ENCODE measurements at places on chromosomes 11 and 22.

DNA sequence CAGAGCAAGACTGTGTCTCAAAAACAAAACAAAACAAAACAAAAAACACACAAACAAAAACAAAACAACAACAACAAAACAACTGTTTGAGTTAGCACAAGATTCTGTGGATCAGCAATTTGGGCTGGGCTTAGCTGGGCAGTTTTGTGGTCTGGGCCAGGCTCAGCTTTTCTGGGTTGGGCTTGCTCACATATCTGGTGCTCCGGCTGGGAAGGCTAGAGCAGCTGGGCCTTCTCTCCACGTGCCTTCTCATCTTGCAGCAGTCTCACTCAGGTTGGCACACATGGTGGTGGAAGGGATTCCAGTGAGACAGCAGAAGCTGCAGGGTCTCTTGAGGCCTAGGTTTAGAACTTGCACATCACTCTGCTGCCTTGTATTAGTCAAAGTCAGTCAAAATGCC lies 35.7 kb downstream of the EIF3F start:
- DNase-seq: no peak

DNA sequence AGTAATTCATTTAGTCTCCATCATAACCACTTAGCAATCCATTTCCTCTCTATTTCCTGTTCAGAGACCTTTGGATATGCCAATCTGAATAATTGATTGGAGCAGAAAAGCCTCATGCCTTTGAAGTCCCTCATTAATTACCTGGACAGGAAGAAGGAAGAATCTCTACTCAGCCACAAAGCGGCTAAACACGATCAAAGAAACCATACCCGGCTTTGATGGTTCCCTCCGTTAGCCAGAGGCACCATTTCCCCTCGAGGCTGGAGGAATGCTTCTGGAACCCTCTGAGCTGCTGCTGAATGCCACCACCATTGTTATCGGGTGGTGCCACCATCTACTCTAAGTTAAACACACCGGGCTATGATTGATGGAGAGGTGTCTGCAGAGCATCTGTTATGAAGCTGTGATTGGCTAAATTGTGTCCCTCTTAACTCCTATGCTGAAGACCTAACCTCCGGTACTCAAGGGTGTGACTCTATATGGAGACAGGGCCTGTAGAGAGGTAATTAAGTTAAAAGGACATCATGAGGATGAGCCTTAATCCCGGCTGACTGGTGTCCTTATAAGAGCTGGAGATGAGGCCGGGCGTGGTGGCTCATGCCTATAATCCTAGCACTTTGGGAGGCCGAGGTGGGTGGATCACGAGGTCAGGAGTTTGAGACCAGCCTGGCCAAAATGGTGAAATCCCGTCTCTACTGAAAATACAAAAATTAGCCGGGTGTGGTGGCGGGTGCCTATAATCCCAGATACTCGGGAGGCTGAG lies 168.6 kb downstream of the CTTN start:
- no peak for DNase-seq

GRCh38 chr11:70324376-70325115 lies 54.1 kb downstream of the PPFIA1 start:
- DNase-seq: peak; percentile 8

- DNase-seq: no peak
Measured at GRCh38 chr11:15674756-15675155, 560.0 kb downstream of the INSC start.

DNA sequence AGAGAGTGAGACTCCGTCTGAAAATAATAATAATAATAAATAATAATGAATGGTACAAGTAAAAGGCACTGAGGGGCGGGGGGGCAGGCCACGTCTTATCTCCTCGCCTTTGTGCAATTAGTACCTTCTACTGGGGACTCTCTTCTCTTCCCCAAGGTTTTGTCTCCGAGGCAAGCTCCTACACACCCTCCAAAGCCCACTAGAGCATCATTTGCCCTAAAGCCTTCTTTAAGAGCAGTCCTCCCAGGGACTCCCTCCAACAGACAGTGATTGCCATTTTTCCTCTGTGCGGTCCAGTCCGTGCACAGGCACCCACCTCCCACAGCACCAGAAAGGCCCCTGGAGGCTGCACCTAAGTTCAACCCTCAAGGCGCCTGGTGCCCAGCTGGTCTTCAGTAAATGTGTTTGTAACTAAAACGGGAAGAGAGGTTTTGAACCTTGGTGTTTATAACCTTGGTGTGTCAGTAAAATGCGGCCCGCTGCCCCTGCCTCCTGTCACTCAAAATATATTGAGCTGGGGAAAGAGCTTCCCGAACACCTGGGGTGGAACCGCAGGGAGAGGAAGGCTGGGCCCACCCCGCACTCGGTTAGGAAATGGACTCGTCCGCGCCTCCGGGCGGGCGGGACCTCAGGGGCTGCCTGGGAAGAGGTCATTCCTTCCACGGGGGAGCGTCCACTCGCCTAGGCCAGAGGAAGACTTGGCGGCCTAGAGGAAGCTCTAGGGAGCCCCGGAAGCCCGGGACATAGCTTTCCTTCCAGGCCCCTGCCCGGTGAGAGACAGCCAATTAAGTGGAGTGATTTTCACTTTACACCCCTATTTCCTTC lies 4.7 kb upstream of the KDELR3 start:
- DNase-seq: no peak

GRCh38 chr11:32478277-32478731 lies 43.0 kb upstream of the WT1 start:
- DNase-seq: no peak

GRCh38 chr11:64198511-64198910 lies 8.0 kb upstream of the FERMT3 start:
- DNase-seq: no peak

DNA sequence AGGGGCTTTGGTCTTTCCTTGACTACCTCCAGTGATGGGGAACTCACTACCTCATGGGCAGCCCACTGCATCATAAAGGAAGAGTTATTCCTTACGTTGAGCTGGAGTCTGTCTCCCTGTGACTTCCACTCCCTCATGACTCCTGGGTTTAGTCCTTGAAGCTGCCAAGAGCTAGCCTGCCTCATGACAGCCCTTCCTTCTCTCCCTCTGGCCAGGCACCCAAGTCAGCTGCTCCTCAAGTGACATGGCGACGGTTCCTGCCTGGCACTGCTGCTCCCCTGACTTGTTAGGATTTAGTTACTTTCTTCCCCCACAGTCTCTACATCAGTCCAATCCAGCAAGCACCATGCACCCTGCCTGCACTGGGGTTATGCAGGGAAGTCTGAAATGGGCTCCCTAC lies 196.1 kb upstream of the TBCEL start:
- DNase-seq: no peak

GRCh38 chr11:61805146-61805545 lies 11.7 kb downstream of the FADS1 start:
- no peak for DNase-seq

GRCh38 chr11:6110011-6110410 lies 2.5 kb downstream of the OR56B4 start:
- no peak for DNase-seq

GRCh38 chr11:1071571-1072115 lies 3.0 kb upstream of the MUC2 start:
- DNase-seq: no peak

GRCh38 chr11:57729479-57729878 lies 11.8 kb upstream of the SELENOH start:
- DNase-seq: no peak

- DNase-seq: no peak
Measured at GRCh38 chr11:46278387-46279125, 1.1 kb downstream of the CREB3L1 start.

GRCh38 chr11:2481253-2481652 lies 36.4 kb downstream of the KCNQ1 start:
- DNase-seq: no peak

DNA sequence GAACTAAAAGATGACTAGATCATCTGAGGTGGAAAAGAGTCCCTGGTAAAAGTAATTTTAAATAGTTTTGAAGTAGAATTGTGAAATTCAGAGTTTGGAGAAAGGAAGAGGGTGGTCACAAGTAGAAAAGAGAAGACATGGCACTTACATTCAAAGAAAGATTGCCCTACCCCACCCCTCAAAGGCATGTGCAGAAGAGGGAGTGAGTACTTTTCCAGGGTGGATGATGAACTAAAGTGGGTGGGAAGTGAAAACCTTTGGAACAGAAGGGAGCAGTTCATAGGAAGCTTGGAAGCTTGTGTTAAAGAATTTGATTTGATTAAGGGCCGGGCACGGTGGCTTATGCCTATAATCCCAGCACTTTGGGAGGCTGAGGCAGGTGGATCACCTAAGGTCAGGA lies 23.6 kb downstream of the SREBF2 start:
- DNase-seq: no peak

DNA sequence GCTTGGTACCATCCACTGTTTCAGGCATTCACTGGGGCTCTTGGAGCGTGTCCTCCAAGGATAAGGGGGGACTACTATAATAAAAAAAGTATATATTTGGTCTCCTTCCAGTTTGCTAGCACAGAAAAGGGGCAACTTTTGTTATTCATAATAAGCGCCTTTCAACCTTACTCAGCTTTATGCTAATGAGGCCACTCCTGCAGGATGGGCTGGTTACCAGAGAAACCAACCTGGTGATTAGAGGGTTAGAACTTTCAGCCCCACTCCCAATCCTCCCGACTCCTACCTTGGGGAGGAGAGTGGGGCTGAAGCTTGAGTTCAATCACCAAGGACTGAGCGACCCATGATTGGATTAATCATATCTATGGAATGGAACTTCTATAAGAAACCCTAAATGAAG lies 31.8 kb downstream of the PPFIBP2 start:
- no peak for DNase-seq

- DNase-seq: no peak
Measured at GRCh38 chr11:85464283-85464682, 162.9 kb downstream of the DLG2 start.

DNA sequence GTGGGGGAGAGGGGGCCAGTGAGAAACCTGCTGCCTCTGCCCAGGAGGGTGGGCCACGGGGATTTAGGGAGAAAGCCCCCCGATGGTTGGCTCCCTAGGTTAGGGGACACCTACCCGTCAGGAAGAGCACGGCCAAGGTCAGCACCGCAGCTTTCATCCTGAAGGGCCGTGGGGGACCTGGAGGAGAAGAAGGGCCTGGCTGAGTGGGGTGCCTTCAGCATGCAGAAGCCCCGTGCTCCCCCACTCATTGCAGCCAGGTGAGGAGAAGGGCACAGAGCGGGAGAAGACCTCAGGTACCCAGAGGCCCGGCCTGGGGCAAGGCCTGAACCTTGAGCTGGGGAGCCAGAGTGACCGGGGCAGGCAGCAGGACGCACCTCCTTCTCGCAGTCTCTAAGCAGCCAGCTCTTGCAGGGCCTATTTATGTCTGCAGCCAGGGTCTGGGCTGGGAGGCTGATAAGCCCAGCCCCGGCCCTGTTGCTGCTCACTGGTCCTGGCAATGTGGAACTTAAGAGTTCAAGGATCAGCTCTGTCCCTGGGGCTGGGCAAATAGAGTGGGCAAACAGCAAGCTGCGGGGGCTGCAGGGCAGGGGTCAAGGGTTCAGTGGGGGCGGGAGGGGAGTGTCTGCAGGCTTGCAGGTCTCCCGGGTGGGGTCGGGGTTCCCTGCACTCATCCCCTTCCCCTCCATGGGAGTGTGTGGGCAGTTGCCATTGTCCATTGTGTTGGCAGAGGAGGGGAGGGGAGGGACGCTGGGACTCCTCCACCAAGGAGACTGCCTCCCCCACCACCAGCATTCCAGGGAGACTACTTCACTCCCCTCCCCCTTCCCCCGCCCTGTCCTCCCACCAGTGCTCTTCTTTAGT lies at the start of gene APOA1:
APOA1 (minus strand) TSS at position 392 of the 861 bp plus-strand sequence; CDS start at position 157, 235 bp downstream.
- DNase-seq: no peak

DNA sequence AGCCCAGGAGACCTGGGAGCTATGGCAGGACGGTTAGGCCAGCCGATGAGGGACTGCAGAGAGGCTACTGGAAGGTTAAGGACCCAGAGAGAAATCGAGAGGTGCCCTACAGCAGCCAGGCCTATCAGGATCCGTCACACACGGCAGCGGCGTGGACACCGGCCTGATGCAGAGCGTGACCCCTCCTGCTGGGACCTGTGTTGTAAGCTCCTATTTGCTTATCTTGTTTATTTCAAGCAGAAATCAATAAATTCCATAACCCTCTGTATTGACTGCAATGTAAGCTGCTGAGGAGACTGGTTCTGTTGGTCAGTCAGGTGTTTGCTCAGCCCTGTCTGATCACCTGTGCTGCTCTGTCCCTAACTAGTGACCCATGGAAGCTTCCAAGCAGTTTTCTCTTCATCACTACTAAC lies 39.9 kb downstream of the PPP2R1B start:
- no peak for DNase-seq

- DNase-seq: peak; percentile 40
Measured at GRCh38 chr22:19632668-19633148, 81.6 kb upstream of the SEPTIN5 start.

DNA sequence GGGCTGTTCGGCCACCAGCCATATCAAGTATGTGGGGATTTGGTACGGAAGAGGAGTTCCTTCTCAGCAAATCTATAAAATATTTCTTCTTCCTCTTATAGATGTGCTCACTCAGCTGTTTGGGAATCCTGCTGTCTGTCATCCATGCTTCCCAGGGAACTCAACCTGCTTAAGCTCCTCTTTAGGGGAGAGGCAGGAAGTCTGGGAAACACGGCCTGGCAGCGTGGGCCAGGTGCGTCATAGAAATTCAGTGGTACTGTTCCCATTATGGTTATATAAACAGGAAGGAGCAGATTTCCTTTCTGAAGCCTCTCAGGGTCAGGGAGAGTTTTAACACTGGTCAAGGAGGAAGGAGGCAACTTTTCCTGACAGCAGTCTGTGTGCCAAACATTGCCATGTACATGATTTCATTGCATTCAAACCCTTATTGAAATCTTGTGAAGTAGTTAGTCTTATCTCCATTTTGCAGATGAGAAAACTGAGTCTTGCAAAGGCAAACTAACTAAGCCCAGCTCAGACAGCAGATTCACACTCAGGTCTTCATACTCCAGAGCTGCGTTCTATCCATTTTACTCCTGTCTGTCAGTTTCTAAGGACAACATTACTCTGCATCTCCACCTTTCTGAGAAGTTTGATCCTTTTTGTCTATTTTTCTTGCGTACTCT lies 35.4 kb upstream of the AMOTL1 start:
- DNase-seq: no peak

GRCh38 chr22:39580006-39580441 lies 9.5 kb downstream of the CACNA1I start:
- no peak for DNase-seq

DNA sequence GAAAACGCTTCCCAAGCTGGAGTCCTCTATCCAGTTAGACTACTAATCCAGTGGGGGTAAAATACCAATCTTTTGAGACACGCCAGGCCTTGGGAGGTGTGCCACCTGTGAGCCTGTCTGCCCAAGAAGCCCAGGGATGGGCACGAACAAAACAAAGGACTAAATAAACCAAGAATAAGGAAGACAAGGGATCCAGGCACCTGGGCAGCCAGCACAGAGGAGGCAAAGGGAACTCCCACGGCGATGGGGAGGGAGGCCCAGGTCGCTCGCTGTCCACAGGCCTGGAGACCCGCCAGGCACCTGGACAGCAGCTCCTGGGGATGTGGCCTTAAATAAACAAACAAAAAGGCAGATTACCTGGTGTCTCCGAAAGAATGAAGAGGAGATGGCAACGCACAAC lies 31.4 kb downstream of the LRFN4 start:
- no peak for DNase-seq

- peak; percentile 81 for DNase-seq
Measured at GRCh38 chr22:21014726-21015465, at the start of gene P2RX6. P2RX6 (plus strand) TSS chr22:21015165; CDS start chr22:21015175, 10 bp downstream.
